ENCODE measurements at places on chromosomes 16 and 17.

DNA sequence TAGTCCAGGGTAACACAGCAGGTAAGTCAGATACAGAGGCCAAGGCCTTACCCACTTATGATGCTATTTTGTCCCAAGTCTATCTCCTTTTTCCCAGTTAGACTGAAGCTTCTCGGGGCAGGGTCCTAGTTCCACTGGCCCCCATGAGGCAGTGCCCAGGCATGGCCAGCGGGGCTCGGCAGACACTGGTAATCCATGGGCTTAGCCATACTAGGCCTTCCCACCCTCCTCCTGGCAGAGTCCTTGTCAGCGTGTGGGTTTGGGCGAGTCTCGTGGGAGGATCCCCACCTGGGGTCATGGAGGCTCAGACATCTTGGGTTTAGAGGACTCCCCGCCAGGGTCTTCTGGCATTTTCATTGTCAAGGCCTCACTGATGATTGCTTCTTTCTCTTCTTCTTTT is 84.7 kb upstream of the BRD7 start:
- DNase-seq: no peak

DNA sequence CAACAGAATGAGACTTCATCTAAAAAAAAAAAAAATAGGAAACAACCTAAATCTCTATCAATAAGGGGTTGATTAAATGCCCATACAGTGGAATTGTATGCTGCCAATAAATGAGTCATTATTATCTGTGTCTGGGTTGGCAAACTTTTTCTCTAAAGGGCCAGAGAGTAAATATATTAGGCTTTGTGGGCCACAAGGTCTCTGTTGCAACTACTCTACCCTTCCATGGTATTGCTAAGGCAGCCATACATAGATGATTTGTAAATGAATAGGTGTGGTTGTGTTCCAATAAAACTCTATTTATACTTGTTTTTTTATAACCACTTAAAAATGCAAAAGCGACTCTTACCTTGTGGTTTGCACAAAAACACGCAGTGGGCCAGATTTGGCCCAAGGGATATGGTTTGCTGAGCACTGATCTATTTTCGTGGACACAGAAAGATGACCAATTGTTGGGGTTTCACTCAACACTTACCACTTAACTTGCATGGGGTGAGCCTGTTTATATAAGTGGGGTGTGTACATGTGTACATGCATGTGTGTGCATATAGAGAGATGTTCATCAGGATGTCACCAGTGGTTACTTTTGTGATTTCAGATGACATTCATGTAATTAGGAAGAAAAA is 12.4 kb upstream of the IL4R start:
- DNase-seq: peak; percentile 26

- no peak for DNase-seq
Observed at GRCh38 chr16:71562552-71562951, 14.3 kb downstream of the TAT start.

DNA sequence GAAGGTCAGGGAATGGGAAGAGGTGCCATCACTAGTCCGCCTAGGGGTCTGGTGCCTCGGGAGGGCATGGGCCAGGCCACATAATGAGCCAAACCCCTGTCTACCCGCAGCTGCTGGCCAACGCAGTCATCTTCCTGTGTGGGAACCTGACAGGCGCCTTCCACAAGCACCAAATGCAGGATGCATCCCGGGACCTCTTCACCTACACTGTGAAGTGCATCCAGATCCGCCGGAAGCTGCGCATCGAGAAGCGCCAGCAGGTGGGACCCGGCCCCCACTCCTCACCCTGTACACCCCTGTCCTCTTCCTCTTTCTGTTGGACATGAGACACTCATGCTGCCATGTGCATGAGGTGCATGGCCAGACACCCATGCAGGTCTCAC is 26.2 kb downstream of the ADCY7 start:
- no peak for DNase-seq

- no peak for DNase-seq
Observed at GRCh38 chr16:17026600-17027242, 444.0 kb downstream of the XYLT1 start.

- DNase-seq: peak; percentile 64
Observed at GRCh38 chr17:31907342-31907962, 5.9 kb upstream of the UTP6 start.

GRCh38 chr16:88777471-88778270 is 7.3 kb downstream of the PIEZO1 start:
- no peak for DNase-seq

- DNase-seq: no peak
Observed at GRCh38 chr16:2715519-2715918, 4.5 kb downstream of the PRSS27 start.

- DNase-seq: no peak
Observed at GRCh38 chr16:84117494-84117843, 727 bp upstream of the MBTPS1 start.

DNA sequence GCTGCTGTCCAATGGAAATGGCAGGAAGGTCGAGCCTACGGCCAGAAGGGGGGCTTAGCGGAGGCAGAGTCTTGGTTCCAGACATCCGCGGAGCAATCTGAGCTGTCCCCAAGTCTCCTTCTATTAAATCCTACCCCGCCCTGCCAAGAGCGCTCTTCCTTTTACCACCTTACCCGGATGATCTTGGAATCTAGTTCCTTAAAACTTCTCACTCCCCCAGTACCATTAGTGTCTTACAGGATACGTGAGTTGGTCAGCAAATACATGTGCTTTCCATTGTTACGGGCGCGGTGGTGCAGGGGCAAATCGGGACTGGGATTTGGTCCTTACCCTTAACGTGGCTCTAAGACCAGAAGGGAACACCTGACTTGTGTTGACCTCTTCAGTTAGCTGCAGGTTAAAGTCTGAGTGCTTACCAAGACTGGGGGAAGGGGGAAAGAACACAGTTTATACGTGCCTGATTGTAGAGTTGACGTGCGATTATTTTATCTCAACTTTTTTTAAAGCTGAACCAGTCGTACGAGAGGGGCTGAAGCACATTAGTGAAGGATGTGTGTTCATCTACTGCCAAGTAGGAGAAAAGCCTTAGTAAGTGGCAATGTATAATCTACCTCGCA is 495 bp downstream of the TXNDC17 start:
- no peak for DNase-seq

- no peak for DNase-seq
Observed at GRCh38 chr17:18371455-18371854, 6.1 kb upstream of the EVPLL start.

- DNase-seq: no peak
Observed at GRCh38 chr16:17461951-17462729, 8.6 kb downstream of the XYLT1 start.
